ENCODE measurements at places on chromosomes 16 and 17. TPM values are rescaled to one million over a fixed set of nuclear protein-coding genes. Genes with fewer than 3 reads are reported as not detected.

DNA sequence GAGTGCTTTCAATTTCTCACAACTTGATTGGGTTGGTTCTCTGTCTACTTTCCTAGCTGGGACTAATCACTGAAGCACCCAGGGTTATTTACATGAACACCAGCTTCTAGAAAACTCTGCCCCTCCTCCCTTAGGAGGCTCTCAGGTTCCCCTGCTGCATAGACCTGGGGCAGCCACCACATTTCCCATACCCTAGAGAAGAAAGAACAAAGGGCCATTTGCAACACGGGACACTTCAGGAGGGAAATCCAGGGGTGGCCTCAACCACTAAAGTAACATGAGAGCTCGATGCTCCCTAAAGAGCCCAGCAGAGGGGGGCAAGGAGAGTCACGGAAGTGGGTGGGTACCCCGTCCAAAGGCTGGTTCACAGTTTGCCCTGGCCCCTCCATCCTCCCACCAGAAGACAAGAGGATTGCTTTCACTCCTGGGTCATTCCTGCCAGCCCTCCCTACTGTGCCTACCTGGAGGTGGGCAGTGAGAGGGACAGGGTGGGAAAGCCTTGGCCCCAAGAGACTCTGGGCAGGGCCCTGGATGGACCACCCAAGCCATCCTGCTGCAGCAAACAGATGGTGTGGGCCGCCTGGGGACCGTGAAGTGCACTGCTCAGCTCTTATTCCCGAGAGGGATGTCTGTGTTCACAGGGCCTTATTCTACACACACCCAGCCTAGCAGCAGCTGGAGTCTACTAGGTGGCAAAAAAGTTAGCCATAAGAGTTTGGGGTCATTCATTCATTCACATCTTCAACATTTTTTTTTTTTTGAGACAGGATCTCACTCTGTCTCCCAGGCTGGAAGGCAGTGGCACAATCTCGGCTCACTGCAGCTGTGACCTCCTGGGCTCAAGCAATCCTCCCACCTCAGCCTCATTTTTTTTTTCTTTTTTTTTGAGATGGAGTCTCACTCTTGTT, 392.1 kb downstream of the SOX9 start:
- H3K27ac ChIP-seq: no peak overlapping the region
- H3K4me1 ChIP-seq: peaks cover 6% of the 10 kb centered on the region

GRCh38 chr16:31420037-31420436, 8.1 kb downstream of the COX6A2 start:
- no peak for DNase-seq
- H3K27me3 ChIP-seq: no peaks in the 10 kb centered on the region
- H3K4me3 ChIP-seq: no peak overlapping the region

GRCh38 chr17:5211458-5211857, 19.8 kb upstream of the ZNF594 start:
- peaks cover 34% of the 10 kb centered on the region for H3K36me3 ChIP-seq
- no peaks in the 10 kb centered on the region for H3K27me3 ChIP-seq
- no peaks in the 10 kb centered on the region for H3K4me1 ChIP-seq
- DNase-seq: no peak
- H3K4me3 ChIP-seq: no peak overlapping the region

GRCh38 chr17:17833658-17834357, 3.0 kb downstream of the SREBF1 start:
- peaks cover 64% of the 10 kb centered on the region for H3K4me1 ChIP-seq
- DNase-seq: no peak
- H3K27me3 ChIP-seq: no peaks in the 10 kb centered on the region

GRCh38 chr16:82005027-82005830, 6.0 kb downstream of the SDR42E1 start:
- no peak overlapping the region for H3K27ac ChIP-seq
- no peak overlapping the region for H3K4me3 ChIP-seq
- H3K4me1 ChIP-seq: no peaks in the 10 kb centered on the region
- no peaks in the 10 kb centered on the region for H3K27me3 ChIP-seq
- DNase-seq: peak; percentile 33
- no peaks in the 10 kb centered on the region for H3K36me3 ChIP-seq

The INCA1 gene
- polyA plus RNA-seq: 5.1 TPM

- H3K36me3 ChIP-seq: no peaks in the 10 kb centered on the region
- no peak overlapping the region for H3K4me3 ChIP-seq
- DNase-seq: no peak
These were observed 14.4 kb upstream of the CDIPT start for GRCh38 chr16:29877266-29877961.

- H3K4me1 ChIP-seq: no peaks in the 10 kb centered on the region
- no peaks in the 10 kb centered on the region for H3K36me3 ChIP-seq
- no peak overlapping the region for H3K4me3 ChIP-seq
- no peaks in the 10 kb centered on the region for H3K27me3 ChIP-seq
- no peak overlapping the region for H3K27ac ChIP-seq
- DNase-seq: no peak
These were observed 222.7 kb upstream of the CHMP6 start for GRCh38 chr17:80768936-80769335.

The LSM12 gene
- polyA plus RNA-seq: 41.2 TPM

GRCh38 chr16:13421726-13422125, 498.2 kb upstream of the ERCC4 start:
- H3K4me3 ChIP-seq: no peak overlapping the region
- no peaks in the 10 kb centered on the region for H3K36me3 ChIP-seq
- H3K4me1 ChIP-seq: no peaks in the 10 kb centered on the region
- no peak overlapping the region for H3K27ac ChIP-seq

DNA sequence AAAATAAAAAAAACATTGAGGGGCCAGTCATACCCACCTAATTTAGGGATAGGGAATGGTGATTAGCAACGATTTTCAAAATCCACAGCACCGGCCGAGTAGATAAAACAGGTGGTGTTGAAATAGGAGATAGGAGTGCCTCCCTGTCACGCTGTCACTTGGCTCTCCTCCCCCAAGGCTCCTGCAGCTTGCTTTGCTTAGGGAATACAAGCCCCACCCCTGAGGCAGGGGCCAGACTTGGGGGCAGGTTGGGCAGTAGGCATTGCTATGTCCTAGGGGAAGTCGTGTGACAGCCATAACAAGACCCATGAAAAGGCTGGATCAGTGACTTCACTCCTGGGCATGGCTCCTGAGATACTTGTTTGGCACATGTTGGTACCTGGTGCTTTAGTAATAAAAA, 25.8 kb downstream of the POLR2A start:
- H3K4me1 ChIP-seq: no peaks in the 10 kb centered on the region
- DNase-seq: no peak
- H3K4me3 ChIP-seq: no peak overlapping the region
- H3K36me3 ChIP-seq: peaks cover 51% of the 10 kb centered on the region
- no peaks in the 10 kb centered on the region for H3K27me3 ChIP-seq

DNA sequence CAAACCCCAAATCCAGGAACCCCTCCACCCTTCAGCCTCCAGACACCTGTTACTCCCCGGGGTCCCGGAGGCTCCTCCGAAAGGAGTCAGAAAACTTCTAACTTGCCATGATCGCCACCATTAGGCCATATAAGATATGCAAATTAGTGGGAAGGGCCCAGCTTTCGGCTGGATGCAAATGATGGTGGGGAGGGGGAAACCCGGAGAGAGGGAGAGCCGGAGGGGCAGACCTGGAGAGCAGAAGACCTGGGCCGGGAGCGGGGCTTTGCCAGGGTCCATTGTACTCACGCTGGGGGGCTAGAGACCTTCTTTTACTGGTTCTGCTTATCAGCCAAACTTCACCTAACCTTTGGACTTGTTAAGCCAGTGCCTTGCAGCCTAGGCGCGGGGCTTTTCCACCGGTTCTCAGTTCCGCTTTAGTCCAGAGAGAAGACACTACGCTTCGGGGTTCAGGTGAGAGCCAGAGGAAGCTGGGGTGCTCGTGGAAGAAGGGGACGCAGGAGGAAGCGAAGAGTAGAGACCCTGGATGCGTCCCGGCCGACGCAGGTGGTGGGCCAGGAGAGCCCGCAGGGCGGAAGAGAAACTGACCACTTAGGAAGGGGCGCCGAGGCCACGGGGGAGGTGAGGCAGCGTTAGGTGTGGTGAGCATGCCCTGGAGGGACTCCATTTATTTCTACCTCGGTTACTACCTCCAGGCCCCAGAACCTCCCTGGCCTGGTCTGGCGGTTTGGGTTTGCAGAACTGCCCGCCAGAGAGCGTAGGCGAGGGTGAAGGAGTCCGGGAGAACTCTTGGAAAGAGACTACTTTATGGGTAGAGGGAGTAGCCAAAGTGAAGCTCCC, at the start of gene HNF1B:
Gene HNF1B (minus strand): TSS at position 99 of the 840 bp plus-strand sequence. CDS start 175 bp downstream, outside the sequence.
- peak within 1 kb of the TSS; percentile 25 for H3K4me3 ChIP-seq
- H3K36me3 ChIP-seq: no peaks in the 10 kb centered on the region
- peaks cover 91% of the 10 kb centered on the region for H3K27me3 ChIP-seq
- peaks cover 42% of the 10 kb centered on the region for H3K4me1 ChIP-seq

The MYL4 gene
- 33.0 TPM for polyA plus RNA-seq

The LGALS9B gene
- polyA plus RNA-seq: not detected

GRCh38 chr17:51611585-51611984, 351.2 kb downstream of the UTP18 start:
- H3K27me3 ChIP-seq: peaks cover under 1% of the 10 kb centered on the region
- DNase-seq: peak; percentile 37
- no peaks in the 10 kb centered on the region for H3K4me1 ChIP-seq
- H3K27ac ChIP-seq: no peak overlapping the region
- H3K36me3 ChIP-seq: no peaks in the 10 kb centered on the region
- no peak overlapping the region for H3K4me3 ChIP-seq

- no peaks in the 10 kb centered on the region for H3K27me3 ChIP-seq
- no peak for DNase-seq
- peaks cover 34% of the 10 kb centered on the region for H3K36me3 ChIP-seq
- peak overlapping the region; percentile 86 for H3K27ac ChIP-seq
- H3K4me1 ChIP-seq: peaks cover 9% of the 10 kb centered on the region
These were observed 1.2 kb downstream of the PSMD11 start for GRCh38 chr17:32445497-32445896.

DNA sequence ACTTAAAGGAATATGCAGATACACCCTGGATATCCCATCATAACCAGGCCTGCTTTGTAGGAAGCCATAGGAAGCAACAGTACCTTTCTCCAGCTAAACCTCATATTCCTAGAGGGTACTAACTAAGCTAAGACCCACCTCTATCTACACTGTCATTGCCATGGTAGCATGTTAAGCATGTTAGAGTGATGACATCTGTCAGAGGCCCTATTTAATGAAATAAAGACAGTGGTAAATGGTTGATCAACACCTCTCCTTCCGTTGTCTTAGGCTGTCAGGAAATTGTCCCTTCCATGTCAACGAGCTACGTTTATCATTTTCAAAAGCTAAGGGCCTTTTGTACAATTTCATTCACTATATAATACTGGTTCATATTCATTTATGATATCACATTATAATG, 251.1 kb upstream of the PSMD7 start:
- no peak overlapping the region for H3K27ac ChIP-seq
- no peak overlapping the region for H3K4me3 ChIP-seq
- no peaks in the 10 kb centered on the region for H3K27me3 ChIP-seq
- no peak for DNase-seq
- no peaks in the 10 kb centered on the region for H3K36me3 ChIP-seq
- H3K4me1 ChIP-seq: no peaks in the 10 kb centered on the region

- peaks cover 13% of the 10 kb centered on the region for H3K4me1 ChIP-seq
- DNase-seq: no peak
- H3K27ac ChIP-seq: no peak overlapping the region
- H3K27me3 ChIP-seq: no peaks in the 10 kb centered on the region
These were observed 65.9 kb downstream of the EMP2 start for GRCh38 chr16:10514369-10515055.

DNA sequence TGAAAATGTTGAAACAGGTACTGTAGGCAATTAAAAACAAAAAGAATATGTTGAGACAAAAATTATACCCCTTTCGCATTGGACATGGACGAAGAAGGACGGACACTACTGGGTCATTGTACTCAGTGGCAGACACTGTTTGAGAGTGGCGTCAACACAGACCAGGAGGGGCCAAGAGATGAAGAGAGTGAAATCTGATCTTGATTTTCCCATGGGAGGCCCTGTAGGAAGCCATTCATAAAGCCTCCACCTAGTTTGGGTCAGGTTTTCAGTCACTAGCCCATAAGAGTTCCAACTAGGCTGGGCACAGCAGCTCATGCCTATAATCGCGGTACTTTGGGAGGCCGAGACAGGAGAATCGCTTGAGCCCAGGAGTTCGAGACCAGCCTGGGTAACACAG, 23.6 kb upstream of the SMURF2 start:
- no peak overlapping the region for H3K4me3 ChIP-seq
- no peaks in the 10 kb centered on the region for H3K36me3 ChIP-seq
- no peaks in the 10 kb centered on the region for H3K4me1 ChIP-seq

The HASPIN gene
- polyA plus RNA-seq: not detected

- peak overlapping the region; percentile 50 for H3K27ac ChIP-seq
- no peaks in the 10 kb centered on the region for H3K27me3 ChIP-seq
- H3K4me3 ChIP-seq: no peak overlapping the region
- peaks cover 13% of the 10 kb centered on the region for H3K36me3 ChIP-seq
These were observed 14.4 kb downstream of the SNN start for GRCh38 chr16:11682655-11683096.

DNA sequence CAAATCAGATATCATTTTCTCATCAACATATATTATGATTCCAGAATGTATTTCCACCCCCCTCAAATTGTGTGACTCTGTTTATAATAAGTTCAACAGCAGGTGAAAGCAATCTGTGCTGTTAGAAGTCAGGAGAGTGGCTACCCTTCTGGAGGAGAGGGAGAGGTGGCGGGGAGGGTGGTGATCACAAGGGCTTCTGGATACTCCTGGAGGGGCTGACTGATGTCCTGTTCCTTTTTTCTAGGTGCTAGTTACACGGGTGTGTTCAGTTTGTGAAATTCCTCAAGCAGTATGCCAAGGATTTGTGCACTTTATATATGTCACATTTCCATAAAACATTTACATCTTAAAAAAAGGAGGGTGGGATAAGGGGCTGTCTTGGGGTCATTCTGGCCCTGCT, 119.1 kb downstream of the IRF8 start:
- DNase-seq: no peak
- peaks cover 4% of the 10 kb centered on the region for H3K4me1 ChIP-seq
- peaks cover 11% of the 10 kb centered on the region for H3K27me3 ChIP-seq
- H3K36me3 ChIP-seq: no peaks in the 10 kb centered on the region
